Muscle of back (tissue), 13 donors: ENCODE measurements at places on chromosomes 7 and 10.

GRCh38 chr7:149822353-149822943 lies 15.7 kb upstream of the ZNF862 start:
- no peak for DNase-seq

GRCh38 chr10:19245889-19246752 lies 197.5 kb downstream of the MALRD1 start:
- no peak for DNase-seq

DNA sequence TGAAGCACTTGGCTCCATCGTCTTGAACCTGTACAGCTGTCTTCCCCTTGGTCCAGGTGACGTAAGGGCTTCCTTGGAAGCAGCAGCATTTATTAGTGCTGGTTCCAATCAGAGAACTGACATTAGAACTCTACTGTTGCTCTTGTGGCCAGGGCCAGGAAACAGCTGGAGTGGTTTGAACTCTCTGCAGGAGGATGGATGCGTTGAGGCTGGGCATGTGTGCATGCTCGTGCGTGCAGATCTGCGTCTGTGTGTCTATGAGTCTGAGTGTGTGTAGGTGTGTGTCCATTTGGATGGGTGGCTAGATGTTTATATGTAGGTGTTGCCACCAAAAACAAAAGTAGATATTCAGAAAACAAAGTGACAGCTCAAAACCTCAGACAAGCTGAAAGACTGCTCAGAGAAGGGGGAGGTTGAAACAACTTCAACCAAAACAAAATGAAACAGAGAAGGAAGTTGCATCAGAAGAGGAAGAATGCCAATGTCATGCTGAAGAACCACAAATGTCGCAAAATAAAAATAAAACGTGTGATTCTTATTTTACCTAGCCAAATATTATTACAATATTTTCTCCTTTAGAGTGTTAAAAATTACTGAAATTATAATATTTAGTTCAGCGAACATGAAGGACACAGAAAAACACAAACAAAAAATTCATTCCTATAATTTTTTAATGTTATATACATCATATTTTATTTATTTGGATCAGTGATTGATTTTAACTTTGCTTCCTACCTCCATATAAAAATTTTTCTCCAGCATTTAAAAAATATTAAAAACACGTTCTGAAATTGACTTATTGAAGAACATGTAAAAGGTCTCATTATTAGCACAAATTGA lies 96.1 kb upstream of the MKLN1 start:
- DNase-seq: peak; percentile 38

GRCh38 chr7:42244828-42245227 lies 7.8 kb upstream of the GLI3 start:
- no peak for DNase-seq

DNA sequence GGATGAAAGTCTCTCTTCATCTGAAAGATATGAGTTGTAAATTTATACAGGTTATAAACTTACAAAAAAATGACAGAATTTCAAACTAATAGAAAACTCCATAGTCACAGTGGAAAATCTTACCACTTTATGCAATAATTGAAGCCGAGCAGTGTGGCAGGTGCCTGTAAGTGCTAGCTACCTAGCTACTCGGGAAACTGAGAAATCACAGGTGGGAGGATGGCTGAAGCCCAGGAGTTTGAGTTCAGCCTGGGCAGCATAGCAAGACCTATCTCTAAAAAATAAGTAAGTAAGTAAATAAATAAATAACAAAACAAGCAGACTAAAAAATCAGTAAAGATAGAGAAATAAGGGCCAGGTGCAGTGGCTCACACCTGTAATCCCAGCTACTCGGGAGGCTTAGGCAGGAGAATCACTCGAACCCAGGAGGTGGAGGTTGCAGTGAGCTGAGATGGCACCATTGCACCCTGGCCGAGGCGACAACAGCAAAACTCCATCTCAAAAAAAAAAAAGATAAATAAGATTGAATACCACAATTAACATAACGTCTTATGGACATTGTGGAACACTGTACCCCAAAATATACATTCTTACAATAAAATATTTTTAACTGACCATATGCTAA lies 61.9 kb downstream of the TRIM24 start:
- no peak for DNase-seq

DNA sequence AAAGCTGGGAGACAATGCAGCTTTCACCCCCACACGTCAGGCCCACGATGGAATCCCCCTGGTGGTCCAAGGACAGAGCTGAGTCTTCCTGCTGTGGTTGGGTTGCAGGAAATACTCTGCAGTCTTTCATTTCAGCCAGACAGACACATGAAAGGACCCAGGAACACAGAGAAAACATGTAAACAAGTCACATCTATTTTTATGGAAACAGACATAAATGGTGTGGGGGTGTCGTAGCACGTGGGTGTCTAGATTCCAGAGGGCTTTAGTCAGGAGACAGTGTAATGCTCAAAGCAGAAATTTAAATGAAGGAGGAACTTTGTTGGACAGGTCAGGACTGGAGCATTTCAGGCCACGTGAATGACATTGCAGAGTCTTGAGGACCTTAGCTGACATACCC lies 444.6 kb downstream of the SUGCT start:
- DNase-seq: no peak

- DNase-seq: no peak
Measured at GRCh38 chr10:21810582-21811244, 192.8 kb downstream of the DNAJC1 start.
